NCI-H1436 (cell line): ENCODE measurements at places on chromosomes 2 and 18.

- no peak for DNase-seq
These were observed 25.7 kb downstream of the TPO start for GRCh38 chr2:1438972-1439371.

GRCh38 chr2:42172566-42172965 lies 3.4 kb downstream of the EML4 start:
- no peak for DNase-seq

- no peak for DNase-seq
These were observed 352.4 kb downstream of the ZNF516 start for GRCh38 chr18:76142611-76143010.

- no peak for DNase-seq
These were observed 250.1 kb upstream of the VRK2 start for GRCh38 chr2:57796527-57796926.

DNA sequence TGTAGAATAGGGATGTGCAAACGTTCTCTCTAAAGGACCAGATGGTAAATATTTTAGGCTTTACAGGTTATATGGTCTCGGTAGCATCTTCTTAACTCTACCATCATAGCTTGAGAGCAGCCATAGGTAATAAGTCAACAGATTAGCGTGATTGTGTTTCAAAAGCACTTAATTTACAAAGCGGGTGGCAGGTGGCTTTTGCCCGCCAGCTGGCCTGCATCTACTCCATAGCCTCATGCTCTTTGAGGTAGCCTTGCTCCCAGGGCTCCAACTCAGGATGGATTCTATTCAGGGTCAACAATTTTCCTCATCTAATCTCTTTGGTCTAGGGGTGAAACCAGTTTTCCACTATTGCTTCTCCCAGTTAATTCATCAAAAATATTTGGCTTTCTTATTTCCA lies 5.0 kb upstream of the ATP9B start:
- DNase-seq, result no peak

GRCh38 chr2:204635478-204635877 lies 90.2 kb downstream of the PARD3B start:
- DNase-seq, result no peak

DNA sequence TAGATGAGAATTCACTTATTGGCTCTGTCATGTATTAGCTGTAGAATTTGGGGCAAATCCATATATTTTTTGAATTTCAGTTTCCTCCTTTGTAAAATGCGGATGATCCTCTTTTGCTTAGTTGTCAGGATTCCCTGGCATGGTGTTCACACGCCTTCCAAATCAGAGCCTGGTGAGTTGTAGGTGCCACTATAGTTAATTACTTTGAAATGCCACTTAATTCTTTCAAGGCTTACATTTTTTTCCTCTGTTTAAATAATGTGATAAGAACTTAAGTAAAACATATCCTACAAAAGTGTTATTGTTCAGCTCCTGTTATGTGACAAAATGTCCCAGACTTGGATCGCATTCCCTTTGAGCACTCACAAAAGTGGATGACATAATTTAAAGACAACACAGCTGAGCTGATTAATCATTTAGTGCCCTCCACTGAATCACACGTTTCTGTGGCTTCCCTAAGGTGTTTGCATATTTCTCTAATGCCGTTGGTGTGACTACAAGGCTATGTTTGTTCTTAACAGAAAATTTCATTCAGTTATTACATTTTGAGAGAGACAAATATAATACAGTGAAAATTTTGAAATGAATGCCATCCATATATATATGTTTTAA lies 471.2 kb upstream of the CHST9 start:
- DNase-seq, result no peak

DNA sequence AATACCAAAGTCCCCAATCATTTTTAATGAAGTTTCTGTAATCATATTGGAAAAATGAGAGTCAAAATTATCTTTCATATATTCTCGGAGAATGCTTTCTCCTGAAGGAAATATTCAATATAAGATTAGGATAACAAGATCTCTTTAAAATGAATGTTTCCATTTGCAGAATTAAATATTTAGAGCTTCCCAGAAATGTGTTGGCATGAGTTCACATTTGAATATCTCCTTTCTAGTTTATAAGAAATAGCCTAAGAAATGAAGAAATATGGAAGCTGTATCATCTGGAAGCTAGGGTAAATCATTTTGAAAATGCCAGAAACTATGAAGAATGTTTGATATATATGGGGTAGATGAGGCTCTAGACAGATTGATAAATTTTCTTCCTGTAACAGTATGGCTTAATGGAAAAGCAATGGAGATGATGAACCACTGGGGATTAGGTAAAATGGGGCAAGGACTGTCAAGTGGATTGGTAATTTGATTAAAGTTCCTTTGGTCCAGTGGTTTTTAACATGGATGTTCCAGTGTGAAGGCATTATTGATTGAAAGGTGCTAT lies 184.6 kb upstream of the ZNF804A start:
- DNase-seq, result no peak

DNA sequence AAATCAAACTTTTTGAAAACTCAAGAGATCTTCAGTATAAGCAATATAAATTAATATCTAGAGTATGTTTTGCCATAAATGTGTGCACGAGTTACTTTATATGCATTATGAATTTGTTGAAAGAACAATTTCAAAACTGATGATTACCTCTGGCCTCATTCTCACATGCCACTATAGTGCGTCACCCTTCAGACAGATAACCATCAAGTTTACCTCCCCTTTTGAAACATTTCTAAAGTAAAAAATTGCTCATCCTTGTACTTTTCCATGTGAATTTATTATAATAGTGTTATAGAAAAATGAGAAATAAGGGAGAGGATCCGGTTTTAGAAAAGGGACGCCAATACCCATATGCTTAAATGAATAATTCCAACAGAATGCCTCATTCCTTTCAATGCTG lies 38.3 kb downstream of the ZEB2 start:
- no peak for DNase-seq

GRCh38 chr2:136154384-136154783 lies 36.4 kb upstream of the CXCR4 start:
- no peak for DNase-seq

- DNase-seq, result no peak
These were observed 16.2 kb upstream of the DGKD start for GRCh38 chr2:233338046-233338445.

DNA sequence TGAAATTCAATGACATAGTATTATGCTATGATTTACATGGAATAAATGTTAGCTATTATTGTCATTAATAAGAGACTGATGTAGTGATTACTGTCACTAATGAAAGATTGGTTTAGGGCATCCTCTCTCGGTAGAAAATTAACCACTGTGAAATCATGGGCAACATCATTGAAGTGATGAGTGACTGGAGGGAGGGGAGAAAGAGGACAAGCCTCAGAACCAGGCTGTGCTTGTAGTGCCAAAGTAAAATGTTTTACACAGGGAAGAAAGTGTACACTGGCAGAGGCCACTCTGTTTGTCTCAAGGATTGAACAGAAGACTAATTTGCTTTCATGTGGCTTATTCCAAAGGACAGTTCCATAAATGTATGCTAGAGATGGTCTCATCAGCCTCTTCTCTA lies 456.2 kb upstream of the TCF4 start:
- no peak for DNase-seq

DNA sequence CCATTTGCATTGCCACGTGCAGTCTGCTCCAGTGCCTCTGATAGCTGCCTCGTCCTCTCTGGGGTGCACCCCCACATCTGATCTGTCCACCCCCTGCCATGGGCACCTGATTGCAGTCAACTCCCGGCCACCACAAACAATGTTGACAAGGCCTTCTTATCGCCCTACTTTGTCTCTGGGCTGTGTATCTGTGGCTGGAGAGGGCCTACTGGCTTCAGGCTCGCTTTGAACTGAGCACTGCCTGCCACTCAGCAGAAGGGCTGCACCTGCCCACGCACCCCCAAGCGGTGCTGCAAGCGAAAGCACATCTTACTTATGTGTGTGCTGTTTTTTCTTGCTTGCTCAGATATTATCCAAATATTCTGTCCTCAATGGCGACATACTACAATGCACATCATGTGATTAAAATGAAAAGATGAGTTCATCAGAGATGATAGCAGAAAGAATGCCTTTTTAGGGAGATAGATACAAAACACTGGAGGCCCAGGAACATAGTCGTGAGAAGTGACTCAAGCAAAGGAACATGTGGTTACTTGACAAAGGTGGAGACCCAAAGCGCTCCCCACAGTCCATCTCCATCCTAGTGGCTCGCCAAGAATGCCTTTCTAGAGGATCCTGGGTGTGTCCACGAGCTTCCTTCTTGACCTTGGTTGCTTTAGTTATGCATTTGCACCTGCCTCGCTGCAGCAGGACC lies 28.8 kb downstream of the FBLN7 start:
- DNase-seq, result no peak

DNA sequence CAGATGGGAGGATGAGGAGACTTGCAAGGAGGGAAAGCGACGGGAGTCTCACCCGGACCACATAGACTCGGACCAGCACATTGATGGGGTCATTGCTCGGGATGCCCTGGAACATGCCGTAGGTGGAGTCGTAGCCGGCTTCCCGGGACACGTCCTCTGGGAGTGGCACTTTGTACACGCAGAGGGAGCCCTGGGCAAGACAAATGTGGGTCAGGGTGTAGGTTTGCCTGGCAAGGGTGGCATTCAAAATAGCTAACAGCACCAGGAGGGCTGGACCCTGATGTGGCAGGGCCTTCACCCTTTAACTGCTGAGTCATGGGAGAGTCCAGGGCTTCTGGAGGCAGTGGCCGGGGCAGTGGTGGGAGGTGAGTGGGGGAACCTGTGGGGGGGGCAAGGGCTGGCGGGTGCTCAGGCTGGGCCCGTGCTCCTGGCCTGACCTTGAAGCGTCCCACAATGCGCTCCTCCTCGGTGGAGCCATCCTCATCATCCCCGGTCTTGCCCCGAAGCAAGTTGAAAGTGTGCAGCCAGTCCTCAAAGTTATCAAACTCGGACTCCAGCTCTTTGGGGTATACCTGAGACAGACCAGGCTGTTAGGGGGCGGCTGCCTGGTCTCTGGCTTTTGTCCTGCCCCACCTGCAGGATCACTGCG lies 11.1 kb downstream of the OTOF start:
- DNase-seq, result no peak

GRCh38 chr18:49920731-49921130 lies 107.4 kb upstream of the ACAA2 start:
- DNase-seq, result no peak

GRCh38 chr2:104790901-104791495 lies 62.9 kb upstream of the POU3F3 start:
- no peak for DNase-seq

GRCh38 chr2:101306410-101306809 lies 2.1 kb downstream of the RNF149 start:
- DNase-seq, result no peak

DNA sequence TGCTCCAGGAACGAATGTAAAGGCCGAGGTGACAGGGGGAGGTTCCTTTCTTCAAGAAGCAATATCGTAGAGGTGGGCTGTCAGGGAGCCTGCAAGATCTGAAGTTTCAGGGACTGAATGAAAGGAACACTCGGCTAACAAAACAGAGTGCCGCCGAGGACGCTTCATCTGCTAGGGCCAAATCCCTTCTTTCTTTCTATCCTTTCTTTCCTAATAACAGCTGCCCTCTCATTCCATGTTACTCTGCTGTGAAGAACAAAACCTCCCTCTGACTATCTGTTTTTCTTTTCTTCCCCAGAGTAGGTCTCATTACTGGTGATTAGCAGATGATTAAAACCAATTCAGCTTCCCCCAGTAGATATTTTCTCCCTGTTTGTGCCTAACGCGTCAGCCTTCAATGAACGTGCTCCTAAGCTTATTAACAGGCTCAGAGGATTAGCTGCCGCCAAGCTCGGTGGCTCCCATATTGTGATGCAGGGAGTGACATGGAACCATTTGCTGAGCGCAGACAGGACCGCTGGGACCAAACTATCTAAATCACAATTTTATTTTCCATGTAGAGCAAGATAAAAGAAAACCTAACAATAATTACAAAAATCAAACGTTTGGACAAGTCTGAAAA lies 414.6 kb downstream of the TMEM182 start:
- no peak for DNase-seq

- DNase-seq, result no peak
These were observed 85.9 kb downstream of the CPS1 start for GRCh38 chr2:210642333-210642732.

DNA sequence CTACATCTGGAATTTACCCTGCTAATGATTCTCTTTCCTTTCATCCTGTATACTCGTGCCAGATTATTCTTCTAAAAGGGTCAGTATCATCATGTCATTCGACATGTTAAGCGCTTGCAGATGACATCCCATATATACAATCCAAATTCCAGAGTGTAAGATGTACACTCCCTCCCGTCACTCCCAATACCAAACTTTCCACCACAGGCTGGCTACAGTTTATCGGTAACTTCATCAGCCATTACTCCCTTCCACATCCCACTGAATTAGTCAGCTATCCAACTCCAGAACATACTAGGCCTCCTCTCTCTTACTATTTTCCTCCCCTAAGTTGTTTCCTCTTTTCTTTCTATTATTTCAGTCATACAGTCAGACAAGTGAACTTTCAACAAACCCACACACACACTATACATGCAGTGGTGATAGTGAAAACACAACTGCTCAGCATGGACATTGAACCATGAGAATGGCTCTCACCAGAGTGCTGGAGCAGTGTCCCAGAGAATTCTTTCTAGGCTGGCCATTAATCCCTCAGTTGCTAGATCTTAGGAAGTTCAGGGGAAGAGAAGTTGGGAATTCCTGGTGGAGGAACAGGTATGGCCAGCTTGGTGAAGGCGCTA lies 10.6 kb upstream of the NMI start:
- DNase-seq, result no peak

GRCh38 chr2:64348386-64349130 lies 105.4 kb upstream of the LGALSL start:
- DNase-seq, result no peak

- no peak for DNase-seq
These were observed at the start of gene TSPYL6 for GRCh38 chr2:54256091-54256694. TSPYL6 (minus strand) TSS chr2:54256229; CDS start chr2:54256151, 78 bp downstream.

- DNase-seq, result no peak
These were observed 25.5 kb downstream of the MPPE1 start for GRCh38 chr18:11882636-11883035.

GRCh38 chr18:49111191-49111988 lies 160.6 kb upstream of the SMAD7 start:
- no peak for DNase-seq

DNA sequence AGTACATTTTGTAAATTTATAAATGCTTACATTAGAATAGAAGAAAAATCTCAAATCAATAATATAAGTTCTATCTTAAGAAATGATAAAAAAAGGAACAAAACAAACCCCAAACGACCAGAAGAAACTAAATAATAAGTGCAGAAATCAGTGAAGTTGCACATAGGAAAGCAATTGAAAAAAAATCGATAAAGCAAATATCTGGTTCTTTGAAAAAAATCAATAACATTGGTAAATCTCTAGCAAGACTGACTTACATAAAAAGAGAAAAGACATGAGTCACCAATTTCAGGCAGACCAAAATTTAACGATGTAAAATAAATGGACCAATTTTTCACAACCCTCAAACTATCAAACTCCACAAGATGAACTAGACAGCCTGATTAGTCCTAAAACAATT lies 249.9 kb upstream of the HDAC4 start:
- no peak for DNase-seq

GRCh38 chr2:11520092-11520693 lies 13.7 kb upstream of the GREB1 start:
- no peak for DNase-seq

GRCh38 chr2:25976983-25977741 lies 5.1 kb downstream of the KIF3C start:
- DNase-seq, result no peak

- DNase-seq, result no peak
These were observed 105.0 kb downstream of the PTH2R start for GRCh38 chr2:208511573-208511972.
